ENCODE measurements at places on chromosomes 3 and 15. TPM values are rescaled to one million over a fixed set of nuclear protein-coding genes. Genes with fewer than 3 reads are reported as not detected.

Gene TTC23
- total RNA-seq: 13.5 TPM

Gene HRG
- total RNA-seq: not detected

Gene SNURF
- total RNA-seq: 62.1 TPM

Gene ITGA11
- 9.3 TPM for total RNA-seq

Gene GABRA5
- total RNA-seq: not detected

Gene IL20RB
- total RNA-seq: 0.70 TPM

Gene SMCO1
- total RNA-seq: 28.7 TPM

Gene IGSF11
- total RNA-seq: 1.8 TPM

Gene PDZRN3
- 66.0 TPM for total RNA-seq

Gene GOLGA6L4
- total RNA-seq: 2.5 TPM

Gene CCDC13
- total RNA-seq: 1.1 TPM

Gene HCLS1
- total RNA-seq: 9.4 TPM

Gene PAK6
- total RNA-seq: 2.6 TPM

GRCh38 chr3:43053291-43053690 lies 52.6 kb downstream of the POMGNT2 start:
- DNase-seq: peak; percentile 44

- no peak for DNase-seq
Observed at GRCh38 chr3:152308475-152308844, 39.7 kb downstream of the MBNL1 start.

DNA sequence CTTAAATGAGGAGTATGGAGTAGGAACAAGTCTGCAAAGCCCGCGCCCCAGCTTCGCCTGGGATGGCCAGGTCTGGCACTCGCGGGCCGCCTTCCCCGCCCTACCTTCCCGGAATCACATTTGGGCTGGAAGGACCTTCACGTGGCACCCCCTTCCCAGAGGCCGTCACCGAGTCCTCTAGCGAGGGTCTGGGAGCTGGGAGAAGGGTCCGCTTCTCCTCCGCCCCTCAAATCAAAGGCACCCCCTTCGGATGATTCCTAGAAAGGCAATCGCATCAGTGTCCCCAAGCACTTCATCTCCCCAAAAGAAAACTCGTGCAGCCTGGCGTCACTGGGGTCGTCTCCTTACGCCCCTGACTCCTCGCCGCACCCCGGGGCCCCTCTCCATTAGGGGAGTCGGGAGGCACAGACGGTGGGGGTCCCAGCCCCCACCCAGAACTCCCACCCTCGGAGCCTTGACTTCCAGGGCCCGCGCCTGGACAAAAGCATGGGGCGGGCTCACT lies 380 bp downstream of the MYLK start:
- no peak for DNase-seq

DNA sequence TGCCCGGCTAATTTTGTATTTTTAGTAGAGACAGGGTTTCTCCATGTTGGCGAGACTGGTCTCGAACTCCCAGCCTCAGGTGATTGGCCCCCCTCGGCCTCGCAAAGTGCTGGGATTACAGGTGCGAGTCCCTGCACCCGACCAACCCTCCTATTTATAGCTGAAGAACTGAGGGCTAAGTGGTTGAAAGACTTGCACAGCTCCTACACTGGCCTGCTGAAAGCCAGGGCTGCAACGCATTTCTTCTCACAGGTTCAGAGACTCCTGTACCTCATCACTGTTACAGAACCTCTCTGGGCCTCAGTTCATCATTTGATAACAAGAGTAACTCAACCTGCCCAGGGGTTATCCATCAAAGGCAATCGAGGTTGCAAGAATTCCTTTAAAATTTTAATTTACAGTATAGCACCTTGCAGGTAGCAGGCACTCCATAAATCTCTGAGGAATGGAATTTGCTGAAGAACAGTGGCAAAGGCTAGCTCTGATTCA lies 626.5 kb upstream of the TBL1XR1 start:
- DNase-seq: no peak

GRCh38 chr15:51484781-51485180 lies 137.8 kb downstream of the DMXL2 start:
- no peak for DNase-seq

DNA sequence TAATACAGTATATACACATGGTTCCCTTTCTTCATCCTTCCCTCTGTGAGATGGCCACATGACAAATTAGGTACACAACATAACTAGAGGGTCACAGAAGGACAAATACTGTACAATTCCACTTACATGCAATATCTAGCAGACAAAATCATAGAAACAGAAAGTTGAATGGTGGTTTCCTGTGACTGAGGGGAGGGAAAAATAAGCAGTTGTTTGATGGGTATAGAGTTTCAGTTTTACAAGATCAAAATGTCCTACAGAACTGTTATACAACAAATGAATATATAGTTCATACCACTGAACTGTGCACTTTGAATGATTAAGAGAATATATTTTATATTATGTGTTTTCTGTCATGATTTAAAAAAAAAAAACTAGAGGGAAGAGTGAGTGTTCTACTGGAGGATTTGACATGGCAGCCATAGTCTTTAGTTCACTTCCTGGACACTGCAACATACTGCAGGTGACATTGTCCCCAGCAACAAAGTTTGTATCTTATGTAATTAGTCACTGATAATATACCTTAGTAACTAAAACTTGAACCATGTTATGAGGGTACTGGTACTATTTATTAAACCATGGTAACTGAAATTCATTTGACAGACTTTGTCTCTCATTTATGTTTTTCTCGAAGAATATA lies 37.2 kb downstream of the CCDC54 start:
- DNase-seq: no peak

- no peak for DNase-seq
Observed at GRCh38 chr15:60408463-60408981, 10.7 kb upstream of the ANXA2 start.

DNA sequence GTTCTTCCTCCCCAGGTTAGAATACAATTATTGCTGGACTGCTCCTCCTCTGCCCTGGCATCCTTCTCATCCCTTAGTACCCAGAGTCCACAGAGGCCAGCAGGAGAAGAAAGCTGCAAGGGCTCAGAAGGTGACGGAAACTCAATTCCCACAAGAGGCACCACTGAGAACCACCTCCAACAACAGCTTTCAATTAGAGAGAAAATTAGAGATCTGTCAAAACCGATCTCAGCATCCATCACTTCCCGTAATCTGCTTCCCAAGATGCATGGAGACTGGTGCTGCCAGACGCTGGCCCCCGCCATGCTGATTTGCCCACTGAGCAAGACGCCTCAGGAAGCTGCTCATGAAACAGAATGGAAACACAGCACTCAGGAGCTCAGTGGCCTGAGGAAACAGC lies 135.0 kb upstream of the PRICKLE2 start:
- DNase-seq: no peak

DNA sequence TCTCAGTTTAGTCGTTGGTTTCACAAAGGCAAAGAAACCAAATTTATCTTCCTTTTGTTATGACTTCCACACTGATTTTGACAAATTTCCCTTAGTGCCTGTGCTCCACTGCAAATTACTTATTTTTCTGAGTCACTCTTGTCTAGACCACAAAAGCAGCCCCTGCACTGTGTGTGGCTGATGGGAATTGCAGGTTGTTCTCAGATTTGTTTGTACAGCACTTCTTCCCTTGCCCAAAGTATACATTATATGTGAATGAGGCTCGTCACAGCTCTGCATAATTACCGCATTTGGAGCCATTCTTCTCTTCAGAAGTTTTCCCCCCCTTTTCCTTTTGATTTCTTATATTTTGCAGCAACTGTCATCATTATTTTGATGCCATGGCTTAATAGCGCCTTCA lies 354.2 kb upstream of the IL12A start:
- no peak for DNase-seq

GRCh38 chr3:97432914-97433313 lies 331.6 kb upstream of the ARL6 start:
- DNase-seq: no peak

DNA sequence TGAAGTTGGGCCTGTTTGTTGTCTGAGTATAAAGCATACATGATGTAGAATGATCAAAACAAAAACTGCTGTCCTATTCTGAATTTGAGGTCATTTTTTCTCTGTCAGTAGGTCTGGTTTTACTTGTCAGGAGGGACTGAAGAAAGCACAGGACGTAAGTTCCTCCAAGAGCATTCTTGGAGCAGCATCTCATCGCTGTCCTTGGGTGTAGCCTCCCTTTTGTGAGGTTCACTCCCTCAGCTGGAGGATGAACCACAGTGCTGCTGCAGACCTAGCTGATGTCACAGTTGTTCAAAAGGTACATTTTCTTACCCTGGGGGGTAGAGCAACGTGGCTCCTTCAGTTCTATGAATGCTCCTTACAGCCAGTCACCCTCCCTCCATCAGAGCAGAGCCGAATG lies 490.0 kb upstream of the TBL1XR1 start:
- DNase-seq: no peak

GRCh38 chr15:59364248-59364647 lies 8.4 kb downstream of the MYO1E start:
- DNase-seq: no peak

- no peak for DNase-seq
Observed at GRCh38 chr3:37885814-37886213, 24.1 kb downstream of the CTDSPL start.

DNA sequence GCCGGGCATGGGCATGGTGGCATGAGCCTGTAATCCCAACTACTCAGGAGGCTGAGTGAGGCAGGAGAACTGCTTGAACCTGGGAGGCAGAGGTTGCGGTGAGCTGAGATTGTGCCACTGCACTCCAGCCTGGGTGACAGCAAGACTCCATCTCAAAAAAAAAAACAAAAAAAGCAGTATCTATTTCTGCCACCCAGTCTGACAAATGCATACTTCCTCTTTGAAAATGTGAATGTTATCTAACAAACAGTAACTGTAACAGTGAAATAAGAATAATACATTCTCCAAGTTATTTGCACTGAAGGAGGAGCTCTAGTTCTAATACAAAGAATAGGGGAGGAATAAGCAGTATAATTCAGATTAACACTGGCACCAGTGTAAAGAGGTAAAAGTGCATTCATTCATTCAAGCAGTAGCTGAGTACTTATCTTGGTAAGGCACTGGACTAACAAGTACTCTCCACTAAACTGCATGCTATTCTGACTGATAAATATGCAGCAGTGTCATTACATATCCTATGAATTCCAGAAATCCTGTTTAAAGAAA lies 12.9 kb downstream of the VPS13C start:
- no peak for DNase-seq

DNA sequence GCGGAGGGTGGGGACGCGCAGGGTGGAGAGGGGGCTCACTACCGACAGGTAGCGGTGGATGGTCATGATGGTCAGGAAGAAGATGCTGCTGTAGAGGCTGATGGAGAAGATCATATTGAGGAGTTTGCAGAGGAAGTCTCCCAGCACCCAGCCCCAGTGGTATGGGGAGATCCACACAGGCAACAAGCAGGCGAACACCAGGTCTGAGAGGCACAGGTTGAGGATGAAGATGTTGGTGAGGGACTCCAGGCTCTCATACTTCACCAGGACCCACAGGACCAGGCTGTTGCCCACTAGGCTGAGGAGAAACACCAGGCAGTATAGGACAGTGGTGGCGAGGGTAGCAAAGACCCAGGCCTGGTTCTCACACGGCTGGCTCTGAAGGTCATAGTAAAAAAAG lies 5.8 kb downstream of the XCR1 start:
- no peak for DNase-seq

- DNase-seq: no peak
Observed at GRCh38 chr15:80517290-80517689, 113.1 kb downstream of the ARNT2 start.

DNA sequence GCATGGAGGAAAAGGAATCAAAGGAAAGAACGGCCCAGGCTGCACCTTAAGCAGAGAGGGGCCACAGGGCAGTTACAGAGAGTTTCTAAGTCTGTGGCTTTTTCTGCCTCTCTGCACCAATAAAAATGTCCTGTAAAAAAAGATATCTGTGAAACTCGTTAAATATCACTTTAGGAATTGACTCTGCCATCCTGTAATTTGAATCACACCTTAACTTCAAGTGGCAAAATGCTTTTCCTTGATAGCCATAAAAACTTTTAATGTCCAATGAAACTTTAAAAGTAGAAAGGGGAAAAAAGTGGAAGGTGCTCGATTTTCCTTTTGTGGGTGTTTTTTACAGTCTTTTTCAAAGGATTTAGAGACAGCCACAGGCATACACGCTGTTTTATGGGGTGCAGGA lies 255.7 kb downstream of the ARRDC4 start:
- no peak for DNase-seq

- DNase-seq: peak; percentile 38
Observed at GRCh38 chr3:44436181-44436580, 41.3 kb downstream of the ZNF445 start.

- no peak for DNase-seq
Observed at GRCh38 chr3:86772699-86773098, 218.2 kb downstream of the VGLL3 start.

GRCh38 chr15:68719051-68719450 lies 101.6 kb downstream of the ANP32A start:
- DNase-seq: no peak

DNA sequence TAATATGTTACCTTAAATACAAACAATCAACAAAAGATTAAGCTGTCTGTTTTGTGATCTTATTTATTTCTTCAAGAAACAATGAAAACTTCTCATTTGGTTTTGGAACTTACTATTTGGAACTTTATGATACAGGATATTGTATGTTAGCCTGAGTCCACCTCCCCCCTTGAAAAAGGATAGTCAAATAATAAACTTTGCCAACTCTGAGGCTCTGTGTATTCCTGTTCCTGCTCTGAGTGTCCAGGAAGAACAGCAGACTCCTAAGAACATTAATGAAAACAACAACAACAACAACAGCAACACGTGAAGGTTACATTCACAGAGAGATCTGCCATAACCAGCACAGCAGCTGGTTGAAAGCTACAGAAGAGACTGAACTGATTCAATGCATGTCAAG lies 108.1 kb upstream of the AADACL2 start:
- DNase-seq: no peak

- no peak for DNase-seq
Observed at GRCh38 chr3:63862804-63863149, 828 bp downstream of the THOC7 start.

DNA sequence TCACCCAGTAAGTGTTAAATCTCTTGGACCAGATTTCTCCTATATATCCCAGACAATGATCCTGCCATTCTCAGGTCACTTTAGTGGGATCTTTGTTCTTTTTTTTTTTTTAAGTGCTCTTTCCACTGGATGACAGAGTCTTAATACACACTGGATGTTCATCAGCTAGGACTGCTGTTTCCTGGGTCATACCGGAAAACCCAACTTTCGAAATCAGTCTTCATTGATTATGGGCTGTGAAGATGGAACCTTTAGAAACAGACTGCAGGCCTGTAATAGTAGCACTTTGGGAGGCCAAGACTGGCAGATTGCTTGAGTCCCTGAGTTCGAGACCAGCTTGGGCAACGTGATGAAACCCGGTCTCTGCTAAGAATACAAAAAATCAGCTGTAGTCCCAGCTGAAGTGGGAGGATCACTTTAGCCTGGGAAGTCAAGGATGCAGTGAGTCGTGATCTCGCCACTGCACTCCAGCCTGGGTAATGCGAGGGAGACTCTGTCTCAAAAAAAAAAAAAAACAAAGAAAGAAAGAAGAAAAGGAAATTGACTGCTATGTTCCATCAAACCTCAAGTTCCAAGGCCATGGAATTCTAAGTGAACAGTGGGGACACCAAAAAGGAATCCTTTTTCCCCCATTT lies 2.3 kb downstream of the EOGT start:
- DNase-seq: no peak

Measured in cardiac septum (tissue), 1 donor.